ENCODE measurements at places on chromosomes 7 and 10.

DNA sequence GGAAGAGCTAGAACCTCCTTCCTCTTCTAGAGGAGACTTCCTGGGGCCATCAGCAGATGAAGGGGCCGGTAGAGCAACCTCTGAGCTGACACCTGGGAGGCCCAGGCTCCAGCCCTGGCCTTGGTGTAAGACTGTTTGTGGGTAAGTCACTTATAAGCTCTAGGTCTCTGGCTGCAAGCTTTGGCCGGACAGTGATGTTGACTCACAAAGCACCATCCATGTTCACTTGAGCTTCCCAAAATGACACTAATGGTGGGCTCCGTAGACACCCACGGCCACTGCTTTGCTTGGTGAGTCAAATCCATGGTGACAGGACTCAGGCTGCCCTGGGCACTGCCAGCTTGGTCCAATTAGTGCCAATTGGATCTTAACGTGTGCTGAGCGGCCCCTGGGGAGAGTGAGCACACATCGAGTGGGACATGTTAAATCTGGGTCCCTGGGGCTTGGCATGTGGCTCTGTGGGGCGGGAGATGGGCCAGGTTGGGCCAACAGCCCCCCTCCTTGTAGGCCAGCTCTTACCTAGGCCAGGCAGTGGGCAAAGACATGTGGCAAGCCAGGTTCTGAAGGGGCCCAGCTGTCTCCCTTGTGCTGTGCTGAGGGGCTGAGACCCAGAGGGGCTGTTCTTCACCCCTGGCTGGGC is 16.7 kb downstream of the NEURL1 start:
- DNase-seq = no peak

DNA sequence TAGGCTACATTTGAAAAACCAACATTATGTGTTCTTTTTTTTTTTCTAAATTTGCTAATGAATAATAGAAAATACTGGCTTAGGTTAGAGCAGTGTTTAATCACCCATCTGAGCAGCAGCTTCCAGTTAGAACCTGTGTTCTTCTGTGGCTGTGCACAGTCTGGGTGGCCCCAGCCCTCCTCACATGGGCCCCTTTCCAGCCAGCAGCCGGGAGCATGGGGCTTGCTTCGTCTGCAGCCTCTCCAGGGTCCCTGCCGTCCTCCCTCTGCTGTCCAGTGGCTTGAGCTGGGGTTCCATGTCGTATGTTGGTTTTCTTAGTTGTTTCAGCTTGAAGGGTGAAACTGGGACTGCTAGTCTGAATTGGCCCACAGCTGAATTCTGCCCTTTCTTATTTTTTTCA is 37.3 kb downstream of the BNIP3 start:
- DNase-seq = no peak

GRCh38 chr7:28104811-28105210 is 75.8 kb downstream of the JAZF1 start:
- DNase-seq = no peak

GRCh38 chr10:74637685-74638084 is 188.7 kb upstream of the KAT6B start:
- DNase-seq = no peak
